ENCODE measurements at places on chromosomes 16 and 17.

DNA sequence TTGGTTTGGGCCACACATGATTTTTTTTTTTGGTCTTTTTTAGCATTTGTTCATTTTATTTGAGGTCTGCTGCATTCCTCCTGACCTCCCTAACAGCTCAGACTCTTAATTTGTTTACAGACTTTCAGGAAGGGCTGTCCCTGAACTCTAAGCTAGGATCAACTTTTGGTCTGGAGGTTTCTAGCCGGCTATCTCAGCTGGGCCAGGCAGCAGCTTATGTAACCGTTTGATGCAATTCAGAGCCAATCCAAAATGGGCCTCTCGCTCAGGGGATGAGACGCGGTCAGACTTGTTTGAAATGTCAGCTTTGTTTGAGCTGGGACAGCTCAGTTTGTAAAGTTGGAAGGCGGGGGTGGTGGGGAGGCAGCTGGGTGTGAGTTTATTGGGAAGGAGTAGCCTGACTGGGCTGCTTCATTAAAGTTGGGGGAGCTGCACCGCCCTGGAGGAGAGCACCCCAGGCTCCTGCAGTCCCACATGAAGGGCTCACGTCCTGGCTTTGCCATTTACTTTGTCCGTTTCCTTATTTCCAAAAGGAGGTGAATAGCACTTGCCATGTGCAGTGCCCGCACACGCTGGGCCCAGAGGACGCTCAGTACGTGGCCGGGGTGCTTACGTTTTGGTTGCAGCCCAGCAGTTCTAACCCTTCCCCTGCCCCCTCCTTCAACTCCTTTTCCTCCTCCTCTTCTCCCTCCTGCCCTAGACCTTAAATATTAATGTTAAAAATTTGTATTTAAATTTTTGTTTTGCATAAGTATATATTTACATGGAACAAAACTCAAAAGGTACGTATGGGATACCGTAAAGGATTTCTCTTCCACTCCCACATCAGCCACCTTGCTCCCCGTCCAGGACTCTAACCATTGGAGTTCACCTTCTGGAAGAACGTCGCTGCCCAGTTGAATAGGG, 121.2 kb downstream of the SNX29 start:
- DNase-seq = no peak

GRCh38 chr17:50883850-50884438, 17.8 kb upstream of the TOB1 start:
- no peak for DNase-seq

GRCh38 chr17:77068915-77069314, 71.9 kb upstream of the SEC14L1 start:
- DNase-seq = no peak

DNA sequence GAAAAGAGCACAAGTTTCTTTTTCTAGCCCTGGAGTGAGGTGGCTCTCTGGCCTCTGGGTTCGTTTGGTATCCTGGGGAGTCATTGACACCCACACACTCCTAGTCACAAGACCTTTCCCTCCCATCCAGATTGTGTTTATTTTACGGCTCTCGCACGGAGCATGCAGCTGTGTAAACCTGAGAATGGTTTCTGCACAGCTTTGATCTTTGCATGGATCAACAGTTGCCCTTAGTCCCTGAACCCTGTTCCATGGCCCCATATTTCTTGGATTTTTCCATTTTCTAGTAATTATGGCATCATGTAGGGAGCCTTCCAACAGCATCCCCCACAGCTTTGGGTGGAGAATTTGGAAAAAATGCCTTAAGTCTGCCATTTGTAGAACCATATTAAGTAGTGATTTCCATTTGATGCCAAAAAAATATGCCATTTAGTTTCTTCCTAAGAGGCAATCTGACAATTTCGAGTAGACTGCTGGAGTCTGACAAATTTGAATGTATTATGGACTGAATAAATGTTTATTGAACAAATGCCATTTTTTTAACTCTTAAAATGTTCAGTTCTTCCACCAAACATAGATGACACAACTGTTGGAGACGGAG, 197.7 kb downstream of the WWOX start:
- peak; percentile 47 for DNase-seq

DNA sequence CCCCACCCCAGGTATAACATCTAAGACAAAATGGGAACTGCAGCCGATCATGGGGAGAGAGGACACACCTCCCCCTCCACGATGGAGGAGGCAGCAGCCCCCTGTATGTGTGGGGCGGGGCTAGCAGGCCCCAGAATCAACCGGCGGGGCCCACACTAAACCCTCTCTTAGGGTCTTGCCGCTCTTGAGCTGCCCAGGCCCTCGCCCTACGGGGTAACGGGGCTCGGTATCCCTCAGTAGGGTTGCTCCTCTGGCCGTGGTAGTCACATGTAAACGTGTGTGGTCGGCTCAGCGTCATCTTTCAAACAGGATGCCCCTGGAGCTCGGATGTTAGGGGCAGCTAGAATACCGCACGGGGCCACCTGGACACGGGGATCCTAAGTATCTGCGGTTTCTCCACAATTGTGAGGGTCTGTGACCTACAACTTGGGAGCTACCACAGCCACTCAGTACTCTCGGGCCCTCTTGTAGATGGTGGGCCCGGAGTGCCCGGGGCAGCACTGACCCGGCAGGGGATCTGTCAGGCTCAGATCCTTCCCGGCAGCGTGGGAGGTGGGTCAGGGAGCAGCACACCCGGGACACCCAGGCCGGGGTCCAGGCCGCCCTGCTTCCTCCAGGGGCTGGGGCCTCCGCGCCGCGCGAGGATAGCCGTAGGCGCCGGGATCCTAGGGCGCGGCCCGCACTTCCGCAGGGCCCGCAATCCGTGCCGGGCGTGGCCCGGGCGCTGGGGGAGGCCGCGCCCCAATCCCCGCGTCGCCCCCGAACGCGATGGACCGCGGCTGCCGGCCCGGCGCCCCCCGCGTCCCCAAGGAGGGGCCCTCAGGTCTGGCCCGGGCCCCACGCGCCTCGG, 781 bp downstream of the ARHGDIA start:
- DNase-seq = no peak

GRCh38 chr17:47720196-47720595, 12.8 kb upstream of the TBX21 start:
- DNase-seq = no peak

- DNase-seq = no peak
Observed at GRCh38 chr17:32623196-32623595, 136.4 kb downstream of the CDK5R1 start.

DNA sequence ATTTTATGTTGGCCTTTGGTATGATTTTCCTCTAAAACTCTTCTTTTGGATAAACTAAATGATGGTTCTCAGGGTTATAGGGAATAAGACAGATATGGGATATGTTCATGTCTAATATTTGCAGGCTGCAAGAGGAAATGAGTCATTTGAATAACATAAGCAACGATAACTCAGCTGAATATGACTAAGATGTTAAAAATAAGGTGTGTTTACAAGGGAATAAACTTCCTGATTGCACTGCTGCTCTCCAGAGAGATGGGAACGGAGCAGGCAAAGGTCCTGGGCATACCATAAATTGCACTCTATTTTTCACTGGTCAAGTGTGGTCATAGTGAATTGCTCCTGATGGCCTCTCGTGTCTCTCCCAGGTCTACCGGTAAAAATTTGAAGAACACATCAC, 666.2 kb downstream of the TOX3 start:
- peak; percentile 12 for DNase-seq

DNA sequence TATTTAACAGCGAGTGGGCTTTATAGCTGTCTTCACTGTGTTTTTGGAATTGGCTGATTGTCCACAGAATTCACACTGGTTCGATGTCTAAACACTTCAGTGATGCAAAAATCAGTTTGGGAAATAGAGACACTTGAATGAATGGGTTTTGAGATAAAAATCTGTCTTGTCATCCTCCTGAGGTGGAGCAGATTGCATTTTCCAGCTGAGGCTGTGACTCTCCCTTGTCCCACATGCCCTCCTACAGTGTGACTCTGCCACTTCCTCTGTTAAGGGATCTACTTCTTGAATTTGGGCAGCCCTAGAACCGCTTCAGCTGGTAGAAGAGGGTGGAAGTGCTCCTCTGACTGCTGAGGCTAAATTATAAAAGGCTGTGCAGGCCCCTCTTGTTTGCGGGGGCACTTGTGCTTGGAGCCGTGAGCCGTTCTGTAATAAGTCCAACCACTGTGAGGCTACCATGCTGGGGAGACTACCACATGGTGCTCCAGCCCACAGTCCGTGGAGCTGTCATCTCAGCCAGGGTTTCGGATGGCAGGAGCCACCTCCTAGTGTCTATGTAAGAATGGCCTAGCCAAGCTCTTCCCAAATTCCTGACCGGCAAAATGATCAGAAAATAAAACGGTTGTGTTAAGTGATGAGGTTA, 175.9 kb downstream of the SPECC1 start:
- DNase-seq = no peak

GRCh38 chr16:64074706-64075105, 1047.2 kb downstream of the CDH11 start:
- DNase-seq = no peak

GRCh38 chr16:15996432-15997109, 47.2 kb downstream of the ABCC1 start:
- DNase-seq = peak; percentile 65

DNA sequence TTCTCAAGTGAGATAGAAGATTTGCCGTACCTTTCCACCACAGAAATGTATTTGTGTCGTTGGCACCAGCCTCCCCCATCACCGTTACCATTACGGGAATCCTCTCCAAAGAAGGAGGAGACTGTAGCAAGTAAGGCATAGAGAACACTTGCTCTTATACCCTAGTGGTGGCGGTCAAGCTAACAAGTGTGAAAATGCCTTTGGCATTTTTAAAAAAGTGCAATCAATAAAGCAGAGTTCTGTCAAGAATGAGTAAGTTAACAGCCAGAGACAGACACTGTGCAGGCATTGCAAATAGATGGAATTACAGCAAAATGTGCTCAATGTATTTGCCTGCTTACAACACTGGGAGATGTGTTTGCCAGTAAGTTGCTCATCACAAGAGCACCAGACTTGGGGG, 7.7 kb downstream of the MSL1 start:
- no peak for DNase-seq

DNA sequence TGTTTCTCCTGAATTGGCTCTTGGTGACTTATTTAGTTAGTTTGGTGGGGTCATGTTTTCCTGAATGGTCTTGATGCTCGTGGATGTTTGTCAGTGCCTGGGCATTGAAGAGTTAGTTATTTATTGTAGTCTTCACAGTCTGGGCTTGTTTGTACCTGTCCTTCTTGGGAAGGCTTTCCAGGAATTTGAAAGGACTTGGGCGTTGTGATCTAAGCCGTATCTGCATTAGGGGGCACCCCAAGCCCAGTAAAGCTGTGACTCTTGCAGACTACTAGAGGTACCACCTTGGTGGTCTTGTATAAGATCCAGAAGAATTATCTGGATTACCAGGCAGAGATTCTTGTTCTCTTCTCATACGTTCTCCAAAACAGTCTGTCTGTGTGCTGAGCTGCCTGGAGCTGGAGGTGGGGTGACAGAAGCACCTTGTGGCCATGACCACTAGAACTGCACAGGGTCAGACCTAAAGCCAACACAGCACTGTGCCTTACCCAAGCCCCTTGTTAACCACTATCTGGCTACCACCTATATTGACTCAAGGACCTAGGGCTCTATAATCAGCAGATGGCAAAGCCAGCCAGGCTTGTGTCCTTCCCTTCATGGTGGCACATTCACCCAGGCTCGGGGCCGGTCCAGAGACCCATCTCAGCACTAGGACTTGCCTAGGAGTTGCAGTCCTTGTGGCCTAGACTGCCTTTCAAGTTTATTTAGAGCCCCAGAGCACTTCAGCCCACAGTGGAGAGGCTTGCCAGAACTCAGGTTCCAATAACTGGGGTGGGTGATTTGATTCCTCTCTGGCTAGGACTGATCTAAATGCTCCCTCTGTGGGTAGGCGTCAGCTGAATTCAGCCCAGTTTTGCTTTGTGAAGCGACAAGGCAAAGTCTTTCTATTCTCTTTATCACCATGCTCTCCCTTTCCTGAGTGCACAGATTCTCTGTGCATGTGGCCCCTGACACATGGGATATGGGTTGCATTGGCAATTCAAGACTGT, 11.0 kb downstream of the RNF135 start:
- DNase-seq = no peak

GRCh38 chr17:4833941-4834680, 971 bp downstream of the MINK1 start:
- DNase-seq = no peak

DNA sequence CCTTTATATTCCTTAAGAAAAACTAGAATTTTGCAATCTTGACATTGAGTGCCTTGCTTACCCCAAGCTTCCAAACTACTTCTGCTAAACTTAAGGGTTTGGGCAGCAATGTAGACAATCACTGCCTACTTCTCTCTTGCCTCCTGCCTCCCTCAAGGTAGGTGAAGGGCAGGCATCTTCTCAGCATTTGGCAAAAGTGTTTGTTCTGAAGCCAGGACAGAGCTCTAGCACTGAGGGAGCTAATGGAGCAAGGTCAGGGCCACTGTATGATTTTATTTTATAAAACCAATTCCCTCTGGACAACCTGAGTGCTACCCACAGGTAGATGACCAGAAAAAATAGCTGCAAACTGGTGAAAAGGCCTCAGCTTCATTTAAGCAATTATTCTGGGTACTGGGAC, 111.8 kb downstream of the IRX3 start:
- no peak for DNase-seq

DNA sequence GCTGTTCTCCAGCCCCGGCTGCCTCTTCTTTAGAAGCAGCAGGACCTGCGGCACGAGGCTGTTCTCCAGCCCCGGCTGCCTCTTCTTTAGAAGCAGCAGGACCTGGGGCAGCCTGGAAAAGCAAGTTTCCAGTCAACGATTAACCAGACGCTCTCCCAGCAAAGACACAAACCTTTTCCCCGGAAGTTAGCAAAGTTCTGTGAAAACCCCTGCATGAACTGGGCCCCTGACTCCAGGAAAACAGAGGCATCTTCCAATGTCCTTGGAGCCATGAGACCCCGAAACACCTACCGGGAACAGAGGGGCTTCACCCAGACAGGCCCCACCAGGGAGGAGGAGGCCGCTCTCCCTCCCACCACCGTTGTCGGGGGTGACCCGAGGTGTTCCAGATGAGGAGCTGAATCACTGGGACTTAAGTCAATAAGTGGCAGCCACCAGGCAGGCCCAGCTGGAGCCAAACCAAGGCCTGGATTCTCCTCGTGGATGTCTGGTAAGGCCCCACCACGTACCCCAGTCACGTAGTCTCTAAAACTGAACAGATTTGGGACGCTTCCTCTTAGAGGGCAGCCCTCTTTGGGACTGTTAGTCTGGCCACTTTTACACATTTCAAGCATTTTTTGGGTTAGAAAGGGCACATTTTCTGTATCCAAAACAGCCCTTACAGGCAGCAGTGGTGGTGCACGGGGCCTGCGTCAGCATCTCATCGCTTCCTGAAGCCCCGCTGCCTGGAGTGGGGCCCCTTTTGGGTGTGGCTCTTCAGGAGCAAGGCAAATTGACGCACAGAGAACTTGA, at the start of gene RPH3AL:
RPH3AL (minus strand) TSS at position 387 of the 792 bp plus-strand sequence. CDS start 25,264 bp downstream, outside the sequence.
- peak; percentile 74 for DNase-seq
